ENCODE measurements at places on chromosomes 3 and 15.

- DNase-seq: no peak
These were observed at the start of gene THPO for GRCh38 chr3:184377882-184378445. TSS of gene THPO (minus strand) at chr3:184378207. CDS start at chr3:184376259, 1,948 bp downstream.

GRCh38 chr3:110070161-110070916 lies 733.0 kb upstream of the DPPA4 start:
- no peak for DNase-seq

GRCh38 chr3:18751514-18751913 lies 326.4 kb upstream of the SATB1 start:
- no peak for DNase-seq

DNA sequence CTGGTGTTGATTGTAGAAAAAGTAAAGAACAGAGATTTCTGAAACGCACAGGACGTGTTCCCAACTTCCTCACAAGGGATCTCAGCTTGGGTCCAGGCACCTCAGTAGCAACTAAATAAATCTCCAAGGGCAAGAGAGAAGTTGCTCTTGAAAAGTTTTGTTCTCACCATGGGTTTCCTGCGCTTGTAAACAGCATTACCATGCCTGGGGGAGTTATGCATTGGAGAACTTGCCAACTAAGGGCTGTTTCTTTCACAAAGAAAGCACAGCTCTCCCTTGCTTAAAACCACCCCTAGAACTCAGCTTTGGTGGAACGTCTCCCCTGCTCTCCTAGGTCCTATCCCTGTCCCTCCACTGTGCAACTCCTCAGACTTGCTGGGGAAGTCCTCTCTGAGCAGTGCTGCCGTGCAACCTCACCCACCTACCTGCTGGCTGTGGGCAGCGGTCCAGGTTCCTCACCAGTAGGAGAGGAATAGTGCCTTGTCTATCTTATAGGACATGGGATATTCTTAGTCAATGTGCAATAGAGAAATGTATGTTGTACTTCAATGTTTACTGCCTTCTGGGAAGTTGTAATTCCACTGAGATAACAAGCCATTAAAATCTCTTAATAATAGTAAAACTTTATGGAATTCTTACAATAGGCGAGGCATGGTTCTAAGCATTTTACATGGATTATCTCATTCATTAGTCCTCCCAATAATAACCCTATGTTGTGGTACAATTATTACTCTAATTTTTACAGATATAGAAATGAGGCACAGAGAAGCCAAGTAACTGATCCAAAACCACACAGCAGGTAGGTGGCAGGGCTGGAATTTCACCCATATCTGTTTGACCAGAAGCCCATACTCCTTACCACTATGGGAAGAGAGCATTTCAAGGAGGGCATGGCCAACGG lies 51.5 kb downstream of the UMPS start:
- no peak for DNase-seq

All from nucleus accumbens (tissue), 56 donors.